ENCODE measurements at places on chromosomes 1 and 21.

GRCh38 chr1:51898090-51898734, 19.7 kb upstream of the NRDC start:
- no peak for DNase-seq

GRCh38 chr1:70072231-70072751, 133.1 kb downstream of the LRRC40 start:
- no peak for DNase-seq

GRCh38 chr1:92877792-92878191, 46.0 kb downstream of the RPL5 start:
- DNase-seq: no peak

DNA sequence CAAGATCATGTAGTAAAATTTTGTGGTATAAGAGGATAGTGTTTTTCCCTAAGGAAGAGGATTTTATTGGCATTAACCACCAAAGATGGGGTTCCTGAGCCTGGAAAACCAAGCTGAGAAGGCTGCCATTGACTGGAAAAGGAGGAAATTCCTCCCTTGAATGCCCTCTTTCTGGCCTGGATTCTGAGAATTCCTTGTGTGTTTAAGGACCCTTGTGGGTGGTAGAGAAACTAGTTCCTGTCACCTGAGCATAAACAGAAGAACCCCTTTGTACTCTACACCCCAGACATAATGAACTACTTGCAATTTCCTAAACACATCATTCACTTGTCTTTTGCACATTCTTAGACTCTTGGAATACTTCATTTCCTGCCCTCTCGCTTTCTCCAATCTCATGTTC, 33.1 kb upstream of the CEP350 start:
- no peak for DNase-seq

DNA sequence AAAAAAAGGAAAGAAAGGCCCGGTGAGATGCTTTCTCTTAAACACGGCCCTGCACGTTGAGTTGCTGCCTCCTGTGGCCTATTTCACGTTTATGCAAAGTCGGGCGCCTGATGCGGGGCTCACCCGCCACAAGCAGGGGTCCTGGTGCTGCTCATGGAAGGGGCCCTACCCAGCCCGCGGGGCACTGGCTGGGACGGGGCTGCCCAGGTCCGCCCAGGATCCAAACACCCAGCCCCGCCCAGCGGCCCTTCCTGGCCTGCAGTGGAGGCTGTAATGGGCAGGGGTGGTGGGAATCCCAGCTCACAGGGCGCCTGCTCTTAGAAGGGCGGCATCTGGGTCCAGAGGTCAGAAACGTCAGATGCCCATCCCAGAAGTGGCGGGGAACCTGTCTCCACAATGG, 1.6 kb downstream of the COL6A2 start:
- peak; percentile 64 for DNase-seq

- DNase-seq: no peak
Observed at GRCh38 chr1:232046451-232047306, 420.1 kb downstream of the DISC1 start.

GRCh38 chr1:30700528-30701257, 22.7 kb downstream of the MATN1 start:
- no peak for DNase-seq

DNA sequence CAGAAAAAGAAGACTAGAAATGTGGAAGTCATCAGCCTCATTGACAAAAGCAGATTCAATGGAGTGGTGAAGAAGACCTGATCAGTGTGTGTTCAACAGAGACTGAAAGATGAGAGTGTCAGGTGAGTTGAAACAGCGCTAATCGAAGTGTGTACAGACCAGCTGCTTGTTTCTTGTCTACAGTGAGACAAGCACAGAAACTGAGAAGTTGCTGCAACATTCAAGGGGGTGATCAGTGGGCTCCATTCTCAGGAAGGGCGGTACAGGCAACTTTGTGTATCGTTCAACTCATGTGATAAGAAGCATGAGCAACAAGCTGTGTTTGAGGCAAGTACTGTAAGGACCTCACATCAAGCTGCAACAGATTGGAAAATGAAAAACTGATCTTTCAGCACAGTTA, 19.4 kb downstream of the DSCAM start:
- no peak for DNase-seq

GRCh38 chr1:100266741-100267140, 725 bp downstream of the RTCA start:
- no peak for DNase-seq

GRCh38 chr1:203364806-203365205, 13.9 kb upstream of the FMOD start:
- no peak for DNase-seq

- DNase-seq: peak; percentile 77
Observed at GRCh38 chr1:17405898-17406759, 33.3 kb downstream of the RCC2 start.

GRCh38 chr1:212782422-212783154, 9.0 kb downstream of the NSL1 start:
- DNase-seq: peak; percentile 38

GRCh38 chr1:33363470-33363861, 42.6 kb upstream of the A3GALT2 start:
- no peak for DNase-seq

DNA sequence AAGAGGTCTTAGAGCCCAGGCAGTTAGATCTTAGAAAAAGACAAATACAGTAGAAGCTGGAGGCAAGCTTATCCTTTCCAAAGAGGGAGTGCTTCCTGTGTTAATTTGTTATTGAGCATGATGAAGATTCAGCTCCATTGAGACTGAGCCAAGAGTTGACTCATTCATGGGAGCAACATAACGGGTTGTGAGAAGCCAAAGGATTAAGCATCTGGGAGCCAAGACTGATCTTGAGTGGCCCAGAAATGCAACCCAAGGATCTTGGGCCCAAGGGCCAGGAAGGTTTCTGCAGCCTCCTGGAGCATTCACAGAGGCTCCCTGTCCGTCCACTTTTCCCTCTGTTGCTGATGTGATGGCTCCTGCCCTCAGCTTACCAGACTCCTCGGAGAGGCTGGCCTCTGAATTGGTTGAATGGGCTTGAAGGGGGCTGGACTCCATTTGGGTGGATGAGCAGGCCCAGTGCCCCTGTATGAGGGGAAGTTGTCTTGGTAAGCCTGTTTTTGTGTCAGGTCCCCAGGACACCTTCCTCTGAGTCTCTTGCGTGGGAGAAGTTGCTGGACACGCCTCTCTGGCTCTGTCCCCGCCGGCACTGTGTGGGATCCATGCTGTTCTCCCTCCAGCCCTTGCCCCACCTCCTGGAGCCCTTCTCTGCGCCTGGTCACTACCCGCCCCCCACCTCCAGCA, 42.4 kb downstream of the PDE9A start:
- DNase-seq: no peak

DNA sequence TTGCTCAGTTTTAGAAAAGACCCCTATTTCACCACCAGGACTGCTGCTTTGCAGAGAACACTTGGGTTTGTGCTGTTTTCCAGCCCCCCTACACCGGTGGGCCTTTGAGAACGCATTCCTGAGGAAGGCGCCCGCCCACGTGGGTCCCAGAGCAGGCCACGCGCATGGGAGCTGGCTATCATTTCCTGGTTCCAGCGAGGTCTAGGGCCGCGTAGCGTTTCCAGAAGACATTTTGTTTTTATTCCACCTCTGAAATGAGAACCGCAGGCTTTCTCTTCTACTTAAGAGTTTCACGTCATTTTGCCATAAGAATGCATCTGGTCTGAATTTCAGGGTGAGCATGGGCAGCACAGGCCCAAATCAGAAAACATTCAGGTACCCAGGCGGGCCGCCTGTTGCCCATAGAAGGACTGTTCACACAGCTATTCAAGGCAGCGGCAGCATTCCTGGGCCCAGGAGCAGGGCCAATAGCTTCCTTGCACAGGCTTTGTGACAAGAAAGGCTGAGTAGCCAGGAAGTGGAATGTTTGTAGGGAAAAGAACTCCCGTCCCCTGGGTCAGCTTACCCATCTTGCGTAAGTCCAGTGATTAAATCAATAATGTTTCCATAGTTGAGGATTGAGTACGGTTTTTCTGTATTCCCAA, 1.4 kb upstream of the KLHL21 start:
- no peak for DNase-seq

GRCh38 chr1:74971982-74972381, 162.2 kb upstream of the LHX8 start:
- DNase-seq: no peak

- DNase-seq: no peak
Observed at GRCh38 chr1:93730621-93731020, 49.0 kb upstream of the BCAR3 start.

- no peak for DNase-seq
Observed at GRCh38 chr1:81548918-81549587, 251.7 kb upstream of the ADGRL2 start.

- peak; percentile 56 for DNase-seq
Observed at GRCh38 chr1:10835822-10836421, 39.5 kb upstream of the CASZ1 start.

DNA sequence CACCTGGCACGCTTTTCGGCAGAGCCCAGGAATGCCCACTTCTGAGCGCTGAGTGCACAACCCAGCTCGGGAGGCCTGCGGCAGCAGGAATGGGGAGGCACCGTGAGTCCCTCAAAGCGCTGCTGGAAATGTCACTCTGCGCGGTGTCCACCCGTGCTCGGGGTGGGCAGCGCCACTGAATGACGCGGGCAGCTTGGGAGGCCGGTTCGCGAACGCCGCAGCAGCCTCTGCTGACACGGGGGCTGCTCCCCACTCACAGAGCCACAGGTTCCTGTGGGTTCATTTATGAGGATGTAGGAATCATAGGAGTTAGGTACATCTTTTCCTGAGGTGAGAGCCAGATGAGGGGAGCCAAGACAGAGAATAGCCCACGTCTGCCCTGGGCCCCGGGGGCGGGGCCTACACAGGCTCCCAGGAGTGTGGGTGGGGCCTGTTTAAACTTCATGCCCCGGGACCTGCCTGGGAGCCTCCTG, 146.7 kb upstream of the COL6A1 start:
- DNase-seq: no peak

DNA sequence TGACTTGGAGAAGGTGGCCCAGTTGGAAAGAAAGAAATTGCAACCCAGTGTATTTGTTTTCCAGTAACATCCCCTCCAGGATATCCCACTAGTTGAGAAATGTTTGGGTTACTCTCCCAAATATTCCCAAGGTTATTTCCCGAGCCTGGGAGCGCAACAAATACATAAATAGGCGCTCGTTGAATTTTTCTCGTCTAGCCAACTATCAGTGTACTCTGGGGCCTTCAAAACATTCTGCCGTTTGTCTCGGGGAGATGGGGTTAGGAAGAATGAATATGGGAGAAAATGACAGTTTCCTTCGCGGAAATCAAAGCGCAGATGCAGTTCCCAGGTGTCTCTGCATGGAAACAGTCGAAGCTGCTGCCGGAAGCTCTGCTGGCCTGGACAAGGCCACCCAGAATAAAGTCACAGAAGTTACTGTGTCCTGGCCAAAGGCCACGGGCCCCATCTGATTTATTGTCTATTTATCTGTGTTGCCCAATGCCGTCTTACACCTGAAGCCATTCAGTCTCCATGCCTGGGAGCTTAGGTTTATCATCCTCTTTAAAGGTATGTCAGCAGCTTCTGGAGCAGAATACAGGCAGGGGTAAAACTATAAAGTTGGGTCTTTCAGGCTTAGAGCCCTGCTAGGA, 1.0 kb downstream of the C1orf115 start:
- no peak for DNase-seq

DNA sequence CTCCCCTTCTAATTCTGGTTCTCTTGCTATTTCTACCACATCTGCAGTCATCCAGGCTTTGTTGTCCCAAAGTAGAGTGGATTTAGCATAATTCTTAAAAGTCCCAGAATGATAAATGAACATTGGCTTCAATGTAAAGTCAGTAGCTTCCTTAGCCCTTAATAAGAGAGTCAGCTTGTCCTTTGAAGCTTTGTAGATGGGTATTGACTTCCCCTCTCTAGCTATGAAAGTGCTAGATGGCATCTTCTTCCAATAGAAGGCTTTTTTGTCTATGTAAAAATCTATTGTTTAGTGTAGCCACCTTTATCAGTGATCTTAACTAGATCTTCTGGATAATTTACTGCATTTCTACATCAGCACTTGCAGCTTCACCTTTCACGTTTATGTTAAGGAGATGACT, 181.4 kb upstream of the B3GALT2 start:
- DNase-seq: no peak

- peak; percentile 44 for DNase-seq
Observed at GRCh38 chr1:87305151-87305550, 23.5 kb upstream of the LMO4 start.

GRCh38 chr1:215607412-215607811, 40.3 kb downstream of the KCTD3 start:
- DNase-seq: no peak

DNA sequence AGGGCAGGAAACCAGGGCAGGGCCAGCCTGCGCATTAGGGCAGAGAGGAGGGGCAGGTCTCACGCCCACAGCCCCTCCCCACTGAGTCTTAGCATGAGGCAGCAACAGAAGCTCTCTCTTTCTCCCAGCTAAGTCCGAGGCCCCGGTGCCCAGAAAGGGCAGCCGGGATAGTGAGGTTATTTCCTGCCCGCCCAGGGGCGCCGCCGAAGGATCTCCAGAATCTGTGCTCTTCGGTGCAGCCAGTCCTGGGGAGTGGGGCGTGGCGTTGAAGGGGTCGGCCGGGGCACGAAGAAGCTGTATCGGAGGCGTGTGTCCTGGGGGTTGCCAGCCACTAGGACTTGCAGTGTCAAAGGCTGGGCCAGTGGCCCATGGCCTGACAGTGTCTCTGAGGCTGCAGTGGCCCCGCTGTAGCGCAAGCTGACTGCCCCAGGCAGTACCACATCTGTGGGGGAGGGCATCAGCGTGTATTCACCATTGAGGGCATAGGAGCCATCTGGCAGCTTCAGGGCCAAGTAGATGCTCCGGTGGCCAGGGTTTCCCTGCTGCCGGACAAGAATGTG, 7.8 kb downstream of the ADAMTS4 start:
- DNase-seq: no peak

GRCh38 chr21:31872452-31873274, at the start of gene HUNK:
Gene HUNK (plus strand): TSS chr21:31873020. CDS start chr21:31873675, 655 bp downstream.
- no peak for DNase-seq

GRCh38 chr1:54653036-54653435, 11.4 kb downstream of the MROH7 start:
- DNase-seq: no peak

GRCh38 chr1:239806897-239807296, 284.8 kb upstream of the FMN2 start:
- no peak for DNase-seq

DNA sequence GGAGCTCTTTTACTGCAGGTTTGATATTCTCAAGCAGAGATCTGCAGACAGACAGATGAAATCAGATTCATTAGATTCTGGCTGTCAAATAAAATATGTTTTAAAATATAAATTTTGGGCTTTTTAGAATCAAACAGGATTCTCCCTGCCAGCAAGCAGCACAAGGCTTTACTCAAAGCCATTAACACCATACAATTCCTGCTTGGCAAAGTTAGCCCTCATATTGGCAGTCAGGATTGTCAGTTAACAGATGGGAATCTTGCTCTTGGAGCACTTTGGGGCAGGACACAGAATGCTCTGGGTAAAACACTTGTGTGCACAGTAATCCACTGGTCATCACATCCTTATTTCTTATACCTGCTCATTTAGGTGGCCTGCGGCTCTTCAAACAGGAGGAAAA, 560.6 kb upstream of the BEND5 start:
- DNase-seq: no peak

Measured in common myeloid progenitor, CD34-positive (primary cell).